ENCODE measurements at places on chromosomes 6 and 20.

DNA sequence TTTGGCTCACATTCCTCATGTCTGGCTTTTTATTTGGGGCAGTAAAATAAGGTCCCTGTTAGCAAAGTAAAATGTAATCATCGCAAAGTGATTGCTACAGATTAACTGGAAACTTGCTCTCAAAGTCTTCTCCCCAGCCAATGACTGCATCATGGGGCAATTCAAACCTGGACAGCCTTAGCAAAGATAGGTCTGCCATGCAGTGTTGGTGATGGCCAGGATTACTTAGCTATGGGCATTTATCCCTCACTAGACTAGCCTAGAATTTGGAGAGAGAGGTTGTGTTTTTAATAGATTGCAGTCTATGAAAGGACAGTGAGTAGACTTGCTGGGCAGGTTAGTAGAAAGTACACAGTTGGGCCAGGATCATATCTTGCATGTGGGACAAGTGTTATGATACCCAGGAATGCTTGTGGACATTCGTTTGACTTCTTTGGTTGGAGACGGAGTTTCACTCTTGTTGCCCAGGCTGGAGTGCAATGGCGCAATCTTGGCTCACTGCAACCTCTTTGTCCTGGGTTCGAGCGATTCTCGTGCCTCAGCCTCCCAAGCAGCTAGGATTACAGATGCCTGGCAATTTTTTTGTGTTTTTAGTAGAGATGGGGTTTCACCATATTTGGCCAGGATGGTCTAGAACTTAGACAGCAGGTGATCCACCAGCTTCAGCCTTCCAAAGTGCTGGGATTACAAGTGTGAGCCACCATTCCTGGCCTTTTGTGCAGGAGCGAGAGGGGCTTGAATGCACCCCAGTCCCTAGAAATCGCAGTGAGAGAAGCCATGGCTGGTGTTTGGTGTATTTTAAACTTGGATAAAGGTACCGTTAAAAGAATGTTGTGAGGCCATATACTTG, 3.4 kb downstream of the RPS12 start:
- DNase-seq: no peak

GRCh38 chr6:90500458-90500857, 86.4 kb downstream of the MAP3K7 start:
- no peak for DNase-seq

DNA sequence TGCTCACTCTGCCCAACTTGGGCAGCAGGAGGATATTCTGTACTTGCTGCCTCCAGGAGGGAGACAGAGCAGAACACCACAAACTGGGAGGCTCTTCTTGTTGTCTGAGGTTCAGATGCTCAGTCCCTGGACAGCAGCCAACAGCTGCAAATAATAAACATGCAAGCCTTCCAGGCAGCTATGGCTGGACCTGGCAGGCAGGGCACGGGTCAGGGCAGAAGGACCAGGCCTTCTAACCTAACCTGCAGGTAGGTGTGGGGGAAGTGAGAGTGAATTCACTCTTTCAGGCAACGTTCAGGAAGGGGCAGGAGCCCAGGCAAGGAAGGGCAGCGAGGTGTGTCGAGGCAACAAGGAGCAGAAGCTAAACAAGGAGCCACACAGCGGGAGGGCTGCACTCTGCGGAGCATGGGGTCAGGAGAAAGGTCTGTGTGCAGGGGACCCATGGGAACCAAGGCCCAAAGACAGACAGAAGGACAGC, 31.5 kb downstream of the NINL start:
- DNase-seq: no peak

- no peak for DNase-seq
Measured at GRCh38 chr6:159676890-159677505, 16.0 kb downstream of the SOD2 start.

DNA sequence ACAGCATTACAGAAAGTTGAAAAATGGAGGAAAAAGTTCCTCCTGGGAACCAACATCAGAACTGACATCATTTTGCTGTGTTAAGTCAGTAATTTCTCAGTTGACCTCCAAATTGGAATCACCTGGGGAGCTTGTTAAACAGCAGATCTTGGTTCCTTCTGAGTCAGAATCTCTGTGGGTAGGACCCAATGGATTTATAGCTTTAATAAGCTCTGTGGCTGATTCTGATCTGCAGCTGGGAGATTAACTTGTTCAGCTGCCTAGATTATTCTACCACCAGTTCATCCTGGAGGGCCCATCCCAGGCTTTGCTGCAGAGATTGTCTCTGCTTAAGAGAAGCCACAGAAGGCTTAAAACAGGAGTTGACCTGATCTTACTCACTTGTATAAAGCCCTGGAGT, 90.7 kb upstream of the POPDC3 start:
- no peak for DNase-seq
